ENCODE measurements at places on chromosomes 1 and 21.

DNA sequence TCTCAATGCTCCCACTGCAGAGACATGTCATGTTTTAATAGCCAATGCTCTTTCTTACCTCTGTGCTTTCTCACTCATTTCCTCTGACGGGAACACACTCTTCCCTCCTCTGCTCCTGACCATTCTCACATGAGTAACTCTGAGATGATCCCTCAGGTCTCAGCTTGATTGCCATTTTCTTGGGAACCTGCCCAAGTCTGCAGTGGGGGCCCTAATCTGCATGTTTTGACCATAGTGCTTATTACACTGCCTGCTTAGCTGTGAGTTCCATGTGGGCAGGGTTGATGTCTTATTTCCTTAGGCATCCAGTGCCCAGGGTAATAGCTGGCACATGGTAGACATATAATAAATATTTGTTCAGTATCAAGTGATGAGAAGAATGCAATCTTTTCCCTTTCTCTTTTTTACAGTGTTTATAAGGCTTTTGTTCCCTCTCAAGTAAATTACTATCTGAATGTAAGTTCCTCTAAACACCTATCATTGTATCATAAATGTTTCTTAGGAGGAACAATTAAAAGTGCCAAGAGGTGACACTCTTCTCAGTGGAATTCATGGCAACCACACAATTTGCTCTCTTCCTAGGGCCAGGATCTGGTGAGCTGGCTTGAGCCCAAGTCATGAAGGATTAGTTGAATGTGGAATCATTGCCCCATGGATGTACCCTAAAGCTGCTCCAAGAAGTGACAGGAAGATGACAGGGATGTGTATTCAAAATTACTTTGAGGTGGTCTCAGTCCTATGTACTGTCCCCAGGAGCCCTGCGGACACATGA, 485.4 kb upstream of the USP24 start:
- H3K4me3 ChIP-seq: no peak overlapping the region
- no peaks in the 10 kb centered on the region for H3K27me3 ChIP-seq
- H3K36me3 ChIP-seq: no peaks in the 10 kb centered on the region
- H3K27ac ChIP-seq: no peak overlapping the region

DNA sequence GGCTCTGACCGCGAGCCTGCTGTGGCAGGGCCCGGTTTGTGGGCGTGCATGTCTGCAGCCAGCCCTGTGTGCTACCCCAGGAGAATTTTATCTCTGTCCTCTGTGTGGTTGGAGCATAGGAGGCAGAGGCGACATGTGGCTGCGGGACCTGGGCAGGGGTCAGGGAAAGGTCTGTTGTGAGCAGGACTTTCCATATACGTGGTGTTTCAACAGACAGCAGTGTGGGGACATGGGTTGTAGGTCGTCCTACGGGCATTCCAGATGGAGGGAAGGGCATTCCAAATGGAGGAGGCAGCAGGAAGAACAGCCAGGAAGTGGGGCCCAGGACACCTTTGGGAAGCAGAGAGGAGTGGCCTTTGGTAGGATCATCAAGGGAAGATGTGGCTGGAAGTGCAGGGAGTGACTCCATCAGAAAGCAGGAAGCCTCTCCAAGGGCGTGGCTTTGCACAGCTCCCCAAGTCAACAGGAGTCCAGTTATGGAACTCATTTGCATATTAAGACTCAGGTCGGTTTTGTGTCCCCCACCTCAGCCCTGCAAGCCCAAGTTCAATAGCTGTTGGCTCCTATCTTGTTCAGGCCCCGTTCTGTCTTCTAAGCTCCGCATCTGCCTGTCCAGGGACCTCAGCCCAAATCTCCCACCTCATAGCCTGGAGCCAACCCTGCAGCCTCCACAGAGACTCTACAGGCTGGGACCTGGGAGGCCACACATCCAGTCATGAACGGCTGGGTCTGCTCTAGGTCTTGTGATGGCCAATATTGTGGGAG, 309.1 kb downstream of the MATN1 start:
- no peak overlapping the region for H3K27ac ChIP-seq
- DNase-seq: no peak
- no peaks in the 10 kb centered on the region for H3K36me3 ChIP-seq
- H3K27me3 ChIP-seq: no peaks in the 10 kb centered on the region
- H3K4me3 ChIP-seq: no peak overlapping the region
- H3K4me1 ChIP-seq: no peaks in the 10 kb centered on the region

DNA sequence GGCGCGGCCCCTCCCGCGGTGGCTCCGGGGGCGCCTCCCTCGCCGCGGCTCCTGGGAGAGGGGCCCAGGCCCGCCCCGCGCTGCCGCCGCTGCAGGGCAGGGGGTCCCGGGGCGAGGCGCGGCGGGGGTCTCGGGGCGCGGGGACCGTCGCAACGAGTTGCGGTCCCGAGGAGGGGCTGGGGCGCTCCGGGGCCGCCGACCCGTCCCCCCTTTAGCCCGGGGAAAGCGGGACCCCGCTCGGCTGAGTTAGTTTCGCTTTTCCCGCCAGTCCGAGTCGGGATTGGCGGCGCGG, 493 bp downstream of the SPSB1 start:
- H3K4me3 ChIP-seq: peak overlapping the region; percentile 92
- H3K4me1 ChIP-seq: peaks cover 77% of the 10 kb centered on the region
- DNase-seq: no peak
- no peaks in the 10 kb centered on the region for H3K27me3 ChIP-seq
- H3K27ac ChIP-seq: peak overlapping the region; percentile 100

GRCh38 chr1:63329621-63330330, 7.4 kb downstream of the FOXD3 start:
- H3K36me3 ChIP-seq: no peaks in the 10 kb centered on the region
- no peak overlapping the region for H3K4me3 ChIP-seq
- H3K4me1 ChIP-seq: peaks cover 27% of the 10 kb centered on the region
- H3K27me3 ChIP-seq: no peaks in the 10 kb centered on the region
- no peak overlapping the region for H3K27ac ChIP-seq
- no peak for DNase-seq

DNA sequence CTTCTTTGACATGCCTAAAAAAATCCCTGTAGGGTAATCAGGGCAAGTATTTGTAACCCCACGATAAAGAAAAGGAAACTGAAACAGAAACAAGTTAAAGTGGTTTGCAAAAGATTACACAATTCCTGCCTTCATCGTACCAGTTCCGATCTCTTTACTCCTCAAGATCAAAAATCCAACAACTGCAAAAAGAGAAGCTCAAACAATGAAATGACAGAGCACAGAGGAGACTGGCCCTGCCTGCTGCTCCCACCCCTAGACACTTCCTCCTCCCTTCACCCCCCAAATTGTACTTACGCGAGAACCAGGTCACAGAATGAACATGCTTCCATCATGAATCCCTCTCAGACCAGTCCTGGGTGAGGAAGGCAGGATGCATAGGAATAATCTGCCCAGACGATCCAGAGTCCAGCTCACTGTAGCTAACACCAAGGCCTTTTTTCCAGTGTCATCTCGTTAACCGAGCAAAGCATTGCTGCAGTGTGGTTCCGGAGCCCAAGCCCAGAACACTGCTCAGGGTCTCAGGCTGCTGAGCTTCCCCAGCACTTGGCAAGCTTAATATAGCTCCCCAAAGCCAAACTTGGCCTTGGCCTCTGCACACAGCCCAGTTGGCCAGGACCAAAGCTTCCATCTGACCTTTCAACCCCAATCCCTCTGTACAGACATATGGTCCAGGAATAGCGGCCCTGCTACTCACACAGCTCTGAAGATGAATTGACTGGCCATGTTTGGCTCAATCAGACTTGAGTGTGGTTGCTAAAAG, 20.3 kb downstream of the RXRG start:
- H3K4me3 ChIP-seq: no peak overlapping the region
- H3K27me3 ChIP-seq: no peaks in the 10 kb centered on the region
- no peak overlapping the region for H3K27ac ChIP-seq
- no peaks in the 10 kb centered on the region for H3K36me3 ChIP-seq
- peaks cover 31% of the 10 kb centered on the region for H3K4me1 ChIP-seq

- H3K36me3 ChIP-seq: no peaks in the 10 kb centered on the region
- H3K4me3 ChIP-seq: no peak overlapping the region
Measured at GRCh38 chr1:10874351-10874750, 77.9 kb upstream of the CASZ1 start.

- no peak overlapping the region for H3K4me3 ChIP-seq
- H3K36me3 ChIP-seq: peaks cover 7% of the 10 kb centered on the region
- no peaks in the 10 kb centered on the region for H3K27me3 ChIP-seq
Measured at GRCh38 chr1:12209495-12209832, 20.4 kb upstream of the VPS13D start.

GRCh38 chr1:183267646-183268431, 81.8 kb downstream of the LAMC2 start:
- H3K27ac ChIP-seq: peak overlapping the region; percentile 2
- no peak for DNase-seq
- H3K36me3 ChIP-seq: no peaks in the 10 kb centered on the region
- H3K27me3 ChIP-seq: no peaks in the 10 kb centered on the region
- no peak overlapping the region for H3K4me3 ChIP-seq

- peaks cover 32% of the 10 kb centered on the region for H3K36me3 ChIP-seq
- DNase-seq: peak; percentile 2
- no peaks in the 10 kb centered on the region for H3K27me3 ChIP-seq
- no peak overlapping the region for H3K27ac ChIP-seq
- H3K4me3 ChIP-seq: no peak overlapping the region
- H3K4me1 ChIP-seq: no peaks in the 10 kb centered on the region
Measured at GRCh38 chr1:222654849-222655248, 37.0 kb downstream of the MIA3 start.

- H3K4me3 ChIP-seq: no peak overlapping the region
- no peaks in the 10 kb centered on the region for H3K4me1 ChIP-seq
- H3K36me3 ChIP-seq: no peaks in the 10 kb centered on the region
Measured at GRCh38 chr1:169900571-169900970, 6.9 kb upstream of the SCYL3 start.

GRCh38 chr1:204003536-204003935, 69.4 kb upstream of the SOX13 start:
- no peaks in the 10 kb centered on the region for H3K27me3 ChIP-seq
- DNase-seq: no peak
- H3K4me1 ChIP-seq: no peaks in the 10 kb centered on the region
- H3K4me3 ChIP-seq: no peak overlapping the region

- H3K27ac ChIP-seq: no peak within 1 kb of the TSS
- DNase-seq: no peak
- H3K4me3 ChIP-seq: no peak within 1 kb of the TSS
- no peaks in the 10 kb centered on the region for H3K36me3 ChIP-seq
Measured at GRCh38 chr1:158471920-158472319, at the start of gene OR10R2. TSS of gene OR10R2 (plus strand) at chr1:158472220. CDS start at chr1:158472326, 106 bp downstream.

DNA sequence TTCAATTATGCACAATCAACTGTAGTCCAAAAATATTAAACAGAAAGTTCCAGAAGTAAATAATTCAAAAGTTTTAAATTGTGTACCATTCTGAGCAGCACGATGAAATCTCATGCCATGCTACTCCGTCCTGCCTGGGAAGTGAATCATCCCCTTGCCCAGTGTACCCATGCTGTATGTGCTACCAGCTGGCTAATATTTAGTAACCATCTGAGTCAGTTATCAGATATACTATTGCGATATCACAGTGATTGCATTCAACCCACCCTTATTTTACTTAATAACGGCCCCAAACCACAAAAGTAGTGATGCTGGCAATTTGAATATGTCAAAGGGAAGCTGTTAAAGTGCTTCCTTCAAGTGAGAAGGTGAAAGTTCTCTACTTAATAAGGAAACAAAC, 56.2 kb downstream of the EVI5 start:
- DNase-seq: no peak
- H3K27me3 ChIP-seq: no peaks in the 10 kb centered on the region
- H3K27ac ChIP-seq: no peak overlapping the region
- H3K4me3 ChIP-seq: no peak overlapping the region

GRCh38 chr1:28244549-28245251, 8.8 kb downstream of the ATP5IF1 start:
- no peak overlapping the region for H3K4me3 ChIP-seq
- no peaks in the 10 kb centered on the region for H3K27me3 ChIP-seq
- no peak for DNase-seq
- H3K36me3 ChIP-seq: no peaks in the 10 kb centered on the region

GRCh38 chr1:7868070-7868780, 15.4 kb upstream of the UTS2 start:
- H3K4me3 ChIP-seq: no peak overlapping the region
- no peak for DNase-seq
- H3K27ac ChIP-seq: no peak overlapping the region
- H3K4me1 ChIP-seq: no peaks in the 10 kb centered on the region
- no peaks in the 10 kb centered on the region for H3K27me3 ChIP-seq
- no peaks in the 10 kb centered on the region for H3K36me3 ChIP-seq

- H3K4me3 ChIP-seq: no peak overlapping the region
- H3K27me3 ChIP-seq: no peaks in the 10 kb centered on the region
- no peaks in the 10 kb centered on the region for H3K36me3 ChIP-seq
- DNase-seq: no peak
- no peaks in the 10 kb centered on the region for H3K4me1 ChIP-seq
Measured at GRCh38 chr1:212503714-212504113, 71.0 kb downstream of the NENF start.

GRCh38 chr1:153602749-153603148, 10.2 kb downstream of the S100A16 start:
- H3K27ac ChIP-seq: no peak overlapping the region
- H3K36me3 ChIP-seq: peaks cover 18% of the 10 kb centered on the region
- H3K4me1 ChIP-seq: peaks cover 8% of the 10 kb centered on the region
- no peaks in the 10 kb centered on the region for H3K27me3 ChIP-seq

- no peak overlapping the region for H3K27ac ChIP-seq
- H3K4me3 ChIP-seq: no peak overlapping the region
- H3K27me3 ChIP-seq: no peaks in the 10 kb centered on the region
- no peaks in the 10 kb centered on the region for H3K4me1 ChIP-seq
- no peak for DNase-seq
Measured at GRCh38 chr1:245401881-245402587, 247.2 kb downstream of the KIF26B start.

All from esophagus squamous epithelium (tissue), 5 donors.